Activated T-helper 1 cell treated with anti-CD3 and anti-CD28 coated beads, Interleukin-2, amount 50 U/mL, for 16 hours (primary cell): ENCODE measurements at places on chromosomes 1 and 21.

- DNase-seq, result no peak
Measured at GRCh38 chr1:7541629-7542028, 229.5 kb upstream of the VAMP3 start.

DNA sequence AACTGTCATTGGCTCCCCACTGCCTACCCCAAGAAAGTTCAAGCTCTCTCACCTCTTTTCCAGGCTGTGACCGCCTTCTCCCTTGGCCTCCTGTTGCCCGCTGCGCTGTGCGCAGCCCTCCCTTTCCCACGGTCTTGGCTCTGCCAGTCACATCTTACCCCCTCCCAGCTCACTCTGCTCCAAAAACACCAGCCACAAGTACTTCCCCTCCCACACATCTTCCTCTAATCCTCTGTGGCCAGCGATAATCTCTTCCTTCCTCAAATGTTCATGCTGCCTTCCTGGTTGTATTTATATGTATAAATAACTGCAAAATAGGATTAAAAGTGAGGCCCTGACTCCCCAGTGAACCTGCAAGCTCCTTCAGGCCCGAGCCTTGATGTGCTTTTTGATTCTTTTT lies 81.8 kb downstream of the AJAP1 start:
- DNase-seq, result no peak

DNA sequence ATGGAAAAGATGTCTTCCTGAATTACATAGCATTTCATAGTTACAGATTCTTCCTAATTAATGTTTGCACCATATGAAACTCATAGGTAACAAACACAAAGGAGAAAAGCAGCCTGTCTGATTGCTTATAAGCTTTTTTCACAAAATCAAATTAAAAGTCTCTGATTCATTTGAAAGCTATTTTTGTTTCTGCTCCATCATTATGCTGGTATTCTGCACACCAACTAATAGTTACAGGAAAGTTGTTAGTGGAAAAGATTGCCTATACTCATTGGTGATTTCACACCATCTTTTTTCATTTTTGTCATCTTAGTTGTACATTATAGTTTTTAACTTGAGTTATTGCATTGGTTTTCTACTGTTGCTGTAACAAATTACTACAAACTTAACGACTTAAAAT lies 70.0 kb downstream of the PRKAA2 start:
- DNase-seq, result no peak

GRCh38 chr1:92045766-92046495 lies 16.1 kb downstream of the EPHX4 start:
- no peak for DNase-seq

DNA sequence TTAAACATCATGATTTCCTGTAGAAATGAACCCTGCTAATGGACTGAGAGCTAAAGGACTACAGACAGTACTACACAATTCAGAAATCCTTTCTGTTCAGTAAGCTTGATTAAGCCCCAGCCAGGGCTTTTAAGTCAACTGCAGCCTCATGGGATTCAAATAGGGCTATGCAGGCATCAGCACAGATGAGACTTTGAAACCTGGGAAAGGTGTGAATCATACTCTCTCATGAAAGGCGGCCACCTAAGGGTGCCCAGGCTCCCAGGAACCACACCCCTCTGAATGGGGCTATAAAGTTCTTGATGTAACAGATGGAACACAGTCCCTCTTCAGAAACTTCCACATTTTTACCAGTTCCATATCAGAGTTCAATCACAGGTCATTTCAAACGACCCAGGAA lies 7.6 kb downstream of the SIPA1L2 start:
- DNase-seq, result no peak

DNA sequence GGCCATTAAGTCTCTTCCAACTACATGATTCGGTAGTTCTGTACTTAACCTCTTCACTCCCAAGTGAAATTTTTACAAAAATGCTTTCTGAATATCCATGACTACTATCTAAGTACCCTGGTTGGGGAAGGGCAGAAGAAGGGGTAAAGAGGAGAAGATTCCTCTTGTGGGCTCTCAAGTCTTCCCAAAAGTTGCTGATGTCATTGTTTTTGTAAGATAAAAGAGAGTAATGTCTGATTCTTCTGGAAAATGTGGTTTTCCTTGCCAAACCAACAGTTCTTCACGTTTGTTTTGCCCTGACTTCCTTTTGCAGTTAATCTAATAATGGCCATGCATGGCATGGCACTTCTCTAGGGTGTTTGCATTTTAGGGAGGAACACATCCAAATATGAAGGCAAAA lies 34.7 kb upstream of the AK4 start:
- DNase-seq, result no peak

- no peak for DNase-seq
Measured at GRCh38 chr1:234931404-234931973, 197.1 kb downstream of the TOMM20 start.

DNA sequence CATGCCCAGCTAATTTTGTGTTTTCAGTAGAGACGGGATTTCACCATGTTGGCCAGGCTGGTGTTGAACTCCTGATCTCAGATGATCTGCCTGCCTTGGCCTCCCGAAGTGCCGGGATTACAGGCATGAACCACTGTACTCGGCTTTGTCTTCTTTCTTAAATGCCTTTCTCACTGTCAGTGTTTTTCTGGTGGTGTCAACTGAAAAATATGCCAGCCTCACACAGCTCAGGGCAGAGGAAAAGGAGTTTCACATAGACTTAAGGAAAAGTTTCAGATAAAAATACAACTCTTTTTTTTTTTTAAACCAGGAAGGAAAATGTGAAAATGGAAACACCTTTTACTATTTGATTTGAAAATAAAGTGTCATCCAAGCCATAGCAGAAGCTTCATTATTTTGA lies 4.6 kb upstream of the MAB21L3 start:
- DNase-seq, result no peak

GRCh38 chr1:91026777-91027176 lies 4.9 kb upstream of the ZNF644 start:
- no peak for DNase-seq

- no peak for DNase-seq
Measured at GRCh38 chr1:236848274-236848923, 53.3 kb downstream of the MTR start.

DNA sequence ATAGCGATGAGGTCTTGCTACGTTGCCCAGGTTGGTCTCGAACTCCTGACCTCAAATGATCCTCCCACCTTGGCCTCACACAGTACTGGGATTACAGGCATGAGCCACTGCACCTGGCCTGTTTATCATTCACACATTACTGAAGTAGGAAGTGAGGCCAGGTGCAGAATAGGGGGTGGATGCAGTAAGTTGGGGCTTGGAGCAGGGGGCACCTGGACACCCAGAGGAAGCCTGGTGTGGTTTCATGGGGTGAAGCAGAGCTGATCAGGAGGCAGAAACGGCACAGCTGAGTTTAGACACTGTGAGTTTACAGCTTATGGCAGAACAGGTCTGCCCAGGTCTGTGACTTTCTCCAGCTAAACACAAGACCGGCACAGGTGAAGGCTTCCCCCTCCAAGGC lies 4.9 kb downstream of the CDA start:
- no peak for DNase-seq

DNA sequence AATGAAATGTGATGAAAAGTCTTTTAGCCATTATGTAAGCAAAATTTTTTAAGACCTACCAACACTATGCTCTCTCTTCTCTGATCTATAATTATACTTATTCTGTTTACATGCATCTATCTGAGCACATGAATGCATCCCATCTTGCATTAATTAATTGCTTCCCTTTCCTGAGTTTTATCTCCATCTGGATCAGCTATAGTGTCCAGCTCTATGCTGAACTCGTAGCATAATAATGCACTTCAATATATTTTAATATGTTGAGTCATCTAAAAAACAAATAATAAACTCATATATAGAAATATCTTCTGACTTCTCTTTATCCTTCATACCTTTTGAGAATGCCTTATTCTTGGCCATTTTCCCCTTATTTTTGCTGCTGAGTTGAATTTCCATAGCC lies 1097.8 kb downstream of the TTLL7 start:
- no peak for DNase-seq

GRCh38 chr21:15735409-15735808 lies 5.6 kb downstream of the USP25 start:
- no peak for DNase-seq

DNA sequence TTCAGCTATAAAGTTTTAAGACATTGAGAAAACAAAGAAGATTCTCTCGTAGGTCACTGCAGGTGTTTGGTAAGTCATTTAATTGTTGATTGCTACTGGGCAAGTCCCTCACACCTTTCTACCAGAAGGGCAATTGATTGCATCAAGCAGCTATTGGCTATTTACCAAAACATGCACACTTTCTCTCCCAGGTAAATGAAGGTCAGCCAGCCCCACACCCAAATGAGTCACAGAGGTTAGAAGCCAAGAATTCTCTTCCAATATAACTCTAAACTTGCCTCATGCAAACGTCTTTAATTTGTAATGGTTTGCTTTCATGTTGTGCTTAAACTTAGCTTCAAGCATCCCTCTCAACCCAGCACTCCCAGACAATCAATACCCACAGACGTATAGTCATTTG lies 475.3 kb upstream of the ADGRL2 start:
- no peak for DNase-seq

DNA sequence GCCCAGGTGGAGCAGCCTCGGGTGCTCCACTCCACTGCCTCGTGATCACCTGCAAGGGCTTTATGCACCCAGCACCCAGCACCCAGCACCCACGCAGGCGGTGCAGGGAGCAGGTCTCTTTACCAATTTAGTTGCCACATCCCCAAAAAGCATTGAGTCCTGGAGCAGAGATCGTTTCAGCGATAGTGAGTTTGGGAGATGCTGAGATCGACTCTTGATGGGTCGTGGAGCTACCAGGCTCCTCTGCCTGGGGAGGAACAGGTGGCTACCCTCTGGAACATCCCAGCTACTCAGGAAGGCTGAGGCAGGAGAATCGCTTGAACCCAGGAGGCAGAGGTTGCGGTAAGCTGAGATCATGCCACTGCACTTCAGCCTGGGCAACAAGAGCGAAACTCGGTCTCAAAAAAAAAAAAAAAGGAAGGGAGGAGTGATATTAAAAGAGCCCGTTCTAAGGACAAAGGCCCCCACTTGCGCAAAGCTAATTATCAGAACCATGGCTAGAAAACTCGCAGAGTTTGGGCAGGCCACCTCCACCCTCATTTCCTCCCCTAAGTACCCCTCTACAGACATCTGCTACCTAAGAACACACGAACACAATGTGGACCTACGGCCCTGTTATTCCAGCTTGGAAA lies 106.5 kb upstream of the SLC45A1 start:
- no peak for DNase-seq

DNA sequence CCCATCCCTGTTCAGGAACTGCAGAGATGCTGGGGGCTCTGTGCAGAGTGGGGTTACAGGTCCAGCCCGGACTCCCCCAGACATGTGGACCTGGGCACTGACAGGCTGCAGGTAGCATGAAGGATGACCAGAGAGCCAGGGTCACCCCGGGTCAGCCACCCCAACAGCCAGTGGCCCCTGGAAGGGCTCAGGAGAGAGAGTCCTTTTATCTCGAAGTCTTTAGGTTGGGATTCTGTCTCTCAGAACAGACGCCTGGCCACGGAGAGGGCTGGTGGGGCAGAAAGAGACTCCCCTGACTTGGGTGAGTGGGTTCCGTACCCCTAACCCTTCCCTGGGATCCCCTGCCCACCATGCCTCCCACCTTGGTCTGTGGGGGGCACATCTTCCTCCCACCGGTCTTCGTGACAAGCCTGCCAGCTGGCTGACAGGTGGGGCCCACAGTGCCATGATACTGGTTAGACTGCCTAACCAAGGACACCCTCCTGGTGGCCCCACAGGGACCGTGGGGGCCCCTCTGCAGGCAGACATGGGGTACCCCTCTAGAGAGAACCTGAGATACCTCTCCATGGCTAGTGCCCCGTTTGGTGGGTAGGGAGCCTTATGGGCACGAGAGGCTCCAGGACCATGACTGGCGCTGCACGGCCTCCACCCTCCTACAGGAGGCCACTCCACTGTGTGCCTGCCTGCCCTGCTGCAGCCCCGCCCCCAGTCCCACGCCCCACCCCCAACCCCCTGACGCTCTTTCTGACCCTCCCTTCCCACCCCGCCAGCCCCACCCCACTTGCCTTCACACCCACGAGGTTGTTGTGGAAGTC lies 24.2 kb downstream of the WNT9A start:
- DNase-seq, result no peak
